HCT116 (cell line): ENCODE measurements at places on chromosomes 2 and 18. TPM values are rescaled to one million over a fixed set of nuclear protein-coding genes. Genes with fewer than 3 reads are reported as not detected.

The MPP4 gene
- 0.32 TPM for total RNA-seq

The NR4A2 gene
- total RNA-seq: 17.9 TPM

The SH2D6 gene
- total RNA-seq: 2.7 TPM

The CNTNAP5 gene
- total RNA-seq: not detected

The ZEB2 gene
- 0.81 TPM for total RNA-seq
